T-helper 17 cell (primary cell): ENCODE measurements at places on chromosomes 6 and 20. TPM values are rescaled to one million over a fixed set of nuclear protein-coding genes. Genes with fewer than 3 reads are reported as not detected.

DNA sequence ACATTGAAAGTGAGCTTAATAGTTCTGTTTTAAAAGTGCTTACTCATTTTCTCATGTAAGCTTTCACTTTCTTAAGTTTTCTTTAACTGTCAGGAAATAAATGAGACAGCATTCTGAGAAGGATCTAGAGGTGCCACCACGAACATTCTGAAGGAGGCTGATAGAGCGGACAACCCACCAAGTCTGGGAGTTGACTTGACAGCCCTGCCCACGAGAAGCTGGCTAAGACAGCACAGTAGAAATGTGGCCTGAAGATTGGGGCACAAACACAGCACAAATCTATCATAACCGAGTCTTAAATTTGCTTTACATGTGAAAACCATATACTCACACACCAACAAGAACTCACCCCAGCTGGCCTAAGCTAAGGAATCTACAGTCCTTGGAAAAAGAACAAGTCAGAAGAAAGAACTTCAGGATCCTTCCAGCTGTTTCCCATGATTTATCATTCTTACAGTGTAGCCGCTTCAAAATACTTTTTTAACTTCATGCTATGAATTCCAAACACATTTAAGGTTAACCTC is 144.2 kb upstream of the TNFAIP3 start:
- DNase-seq: no peak
- peaks cover 9% of the 10 kb centered on the region for H3K4me1 ChIP-seq
- H3K4me3 ChIP-seq: no peak overlapping the region
- H3K27ac ChIP-seq: peak overlapping the region; percentile 77
- peaks cover 2% of the 10 kb centered on the region for H3K36me3 ChIP-seq

DNA sequence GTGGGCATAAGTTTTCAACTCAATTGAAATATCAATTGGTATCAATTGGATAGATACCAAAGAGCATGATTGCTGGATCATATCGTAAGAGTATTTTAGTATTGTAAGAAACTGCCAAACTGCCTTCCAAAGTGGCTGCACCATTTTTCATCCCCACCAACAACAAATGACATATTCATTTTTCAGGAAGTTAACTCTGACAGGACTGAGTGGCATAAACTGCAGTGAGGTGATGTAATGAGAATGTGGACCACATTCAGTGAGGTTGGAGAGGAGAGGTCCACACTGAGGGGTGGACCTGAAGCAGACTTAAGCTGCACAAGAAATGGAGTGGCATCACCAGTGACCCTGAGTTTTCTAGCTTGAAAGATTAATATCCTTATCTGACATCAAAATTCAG is 11.6 kb upstream of the CALHM6 start:
- H3K27ac ChIP-seq: no peak overlapping the region
- H3K4me3 ChIP-seq: no peak overlapping the region
- H3K36me3 ChIP-seq: no peaks in the 10 kb centered on the region
- H3K4me1 ChIP-seq: peaks cover 22% of the 10 kb centered on the region

DNA sequence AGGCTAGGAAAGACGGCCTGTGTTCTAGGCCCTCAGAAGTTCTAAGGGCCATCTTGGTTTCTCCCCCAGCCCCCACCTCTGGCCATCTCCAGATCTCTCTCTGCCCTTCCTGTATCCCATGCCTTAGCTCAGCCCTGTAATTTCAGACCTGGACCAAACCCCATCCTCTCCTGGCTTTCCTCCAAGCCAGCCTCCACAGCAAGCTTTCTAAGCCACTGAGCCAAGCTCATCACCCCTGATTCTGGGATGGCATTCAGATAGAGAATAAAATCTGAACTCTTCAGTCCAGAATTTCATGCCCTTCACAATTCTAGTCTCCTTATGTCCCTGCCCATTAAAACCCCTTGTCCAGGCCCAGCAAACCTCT is 18.9 kb upstream of the CCM2L start:
- DNase-seq: no peak
- H3K36me3 ChIP-seq: peaks cover 7% of the 10 kb centered on the region
- H3K4me1 ChIP-seq: peaks cover 13% of the 10 kb centered on the region
- no peak overlapping the region for H3K27ac ChIP-seq
- no peak overlapping the region for H3K4me3 ChIP-seq
- H3K27me3 ChIP-seq: peaks cover 41% of the 10 kb centered on the region

Gene OR2H1
- not detected for total RNA-seq

DNA sequence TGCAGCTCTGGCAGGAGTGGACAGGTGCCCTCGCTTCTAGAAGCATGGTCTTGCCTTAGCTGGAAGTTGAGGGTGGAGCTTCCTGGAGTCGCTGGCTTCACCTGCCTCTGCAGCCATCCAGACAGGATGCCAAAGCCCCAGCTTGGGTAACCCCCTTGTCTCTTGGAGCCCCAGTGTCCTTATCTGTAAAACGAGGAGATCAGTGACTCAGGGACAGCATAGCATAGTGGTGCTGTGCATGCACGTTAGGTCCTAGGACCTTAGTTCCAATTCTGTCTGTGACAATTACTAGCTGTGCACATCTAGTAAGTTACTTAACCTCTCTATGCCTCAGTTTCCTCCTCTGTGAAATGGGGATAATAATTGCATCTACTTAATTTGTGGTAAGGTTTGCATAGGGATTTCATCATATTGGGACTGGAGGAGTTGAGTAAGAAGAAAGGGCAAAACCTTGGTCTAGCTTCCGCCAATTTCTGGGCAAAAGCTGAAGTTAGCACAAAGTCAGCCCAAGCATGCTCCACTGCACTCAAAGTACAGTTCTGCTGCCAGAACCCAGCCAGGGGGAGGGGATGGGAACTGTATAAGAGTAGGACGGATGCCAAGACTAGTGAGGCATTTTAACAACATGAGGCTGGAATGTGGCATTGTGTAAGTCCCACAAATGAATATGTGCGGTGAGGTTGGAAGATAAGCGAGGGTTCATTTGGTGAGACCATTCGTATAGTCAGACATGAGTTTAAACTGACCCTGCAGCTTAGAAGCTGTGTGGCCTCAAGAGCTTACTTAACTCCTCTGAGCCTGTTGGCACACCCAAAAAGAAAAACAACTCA is 24.5 kb downstream of the TOX2 start:
- H3K27me3 ChIP-seq: peaks cover 26% of the 10 kb centered on the region
- peak overlapping the region; percentile 39 for H3K27ac ChIP-seq
- H3K4me3 ChIP-seq: no peak overlapping the region
- peaks cover 47% of the 10 kb centered on the region for H3K4me1 ChIP-seq

Gene MYMX
- total RNA-seq: not detected

- DNase-seq: no peak
- no peaks in the 10 kb centered on the region for H3K36me3 ChIP-seq
- H3K27ac ChIP-seq: no peak overlapping the region
- H3K4me1 ChIP-seq: peaks cover 3% of the 10 kb centered on the region
- H3K27me3 ChIP-seq: no peaks in the 10 kb centered on the region
These were observed 109.0 kb downstream of the SULF2 start for GRCh38 chr20:47676219-47676721.

GRCh38 chr20:53565254-53565653 is 28.4 kb downstream of the ZNF217 start:
- peaks cover 2% of the 10 kb centered on the region for H3K36me3 ChIP-seq
- DNase-seq: no peak
- H3K27ac ChIP-seq: peak overlapping the region; percentile 59
- H3K4me3 ChIP-seq: no peak overlapping the region

Gene ZNF334
- 0.27 TPM for total RNA-seq

Gene ZNF512B
- 17.9 TPM for total RNA-seq

Gene PHACTR3
- 0.52 TPM for total RNA-seq

- no peak overlapping the region for H3K4me3 ChIP-seq
- peaks cover 5% of the 10 kb centered on the region for H3K4me1 ChIP-seq
- no peak for DNase-seq
- H3K27ac ChIP-seq: peak overlapping the region; percentile 59
These were observed 15.5 kb downstream of the TGM3 start for GRCh38 chr20:2311329-2311728.

DNA sequence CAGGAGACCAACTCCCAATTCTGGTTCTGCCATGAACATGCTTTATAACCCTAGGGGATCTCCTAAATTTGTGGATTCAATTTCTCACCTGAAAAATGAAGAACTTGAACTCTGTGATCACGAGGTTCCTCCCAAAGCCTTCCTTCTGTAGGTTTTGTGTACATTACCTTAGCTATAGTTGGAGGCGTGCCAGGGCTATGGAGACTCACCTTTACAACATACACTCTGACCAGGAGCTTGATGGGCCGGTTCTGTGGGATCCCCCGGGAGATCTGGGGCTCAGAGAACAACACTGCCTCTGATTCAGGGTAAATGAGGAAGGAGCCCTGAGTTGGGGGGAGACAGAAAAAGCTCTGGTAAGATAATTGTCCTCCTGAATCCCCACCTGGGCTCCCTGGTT is 34.1 kb downstream of the ERGIC3 start:
- no peak overlapping the region for H3K4me3 ChIP-seq
- H3K4me1 ChIP-seq: no peaks in the 10 kb centered on the region
- H3K36me3 ChIP-seq: peaks cover 4% of the 10 kb centered on the region
- no peaks in the 10 kb centered on the region for H3K27me3 ChIP-seq
- DNase-seq: no peak
